Dermis blood vessel endothelial cell (primary cell): ENCODE measurements at places on chromosomes 16 and 17. TPM values are rescaled to one million over a fixed set of nuclear protein-coding genes. Genes with fewer than 3 reads are reported as not detected.

DNA sequence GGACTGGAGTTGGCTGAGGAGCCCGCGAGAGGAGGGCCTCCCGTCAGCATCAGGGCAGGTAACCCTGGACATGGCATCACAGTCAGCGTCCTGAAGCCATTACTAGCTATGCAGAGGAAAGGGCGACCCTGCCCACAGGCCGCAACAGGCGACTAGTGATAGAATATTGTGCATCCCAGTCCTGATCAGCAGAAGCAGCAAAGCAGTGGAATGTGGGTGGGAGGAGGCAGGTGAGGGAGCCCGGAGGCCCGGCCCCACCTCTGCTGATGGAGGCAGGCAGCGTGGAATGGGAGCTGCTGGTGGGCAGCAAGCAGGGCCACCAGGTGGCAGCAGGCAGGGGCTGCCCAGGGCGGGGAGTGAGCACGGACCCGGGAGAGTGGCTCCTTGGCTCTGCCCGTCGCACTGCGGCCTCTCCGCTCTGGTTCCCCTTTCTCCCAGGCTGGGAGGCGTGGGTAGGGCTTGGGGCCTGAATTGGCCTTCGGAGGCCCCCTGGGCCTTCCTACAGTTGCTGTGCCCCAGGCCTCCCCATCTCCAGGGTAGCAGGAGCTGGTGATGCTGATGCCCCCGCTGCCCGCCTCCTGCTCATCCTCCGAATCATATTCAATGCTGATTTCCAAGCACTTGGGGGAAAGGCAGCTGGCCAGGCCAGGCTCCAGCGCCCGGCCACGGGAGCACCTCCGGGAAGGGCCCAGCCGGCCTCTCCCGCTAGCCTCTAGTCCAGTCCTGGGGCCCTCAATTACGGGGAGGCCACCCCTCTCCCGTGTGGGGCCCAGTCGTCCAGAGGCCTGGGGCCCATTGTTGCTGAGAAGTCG, 20.2 kb downstream of the TSPOAP1 start:
- DNase-seq, result peak; percentile 49

The ZNF319 gene
- total RNA-seq, result 3.4 and 6.0 TPM in 2 replicates

DNA sequence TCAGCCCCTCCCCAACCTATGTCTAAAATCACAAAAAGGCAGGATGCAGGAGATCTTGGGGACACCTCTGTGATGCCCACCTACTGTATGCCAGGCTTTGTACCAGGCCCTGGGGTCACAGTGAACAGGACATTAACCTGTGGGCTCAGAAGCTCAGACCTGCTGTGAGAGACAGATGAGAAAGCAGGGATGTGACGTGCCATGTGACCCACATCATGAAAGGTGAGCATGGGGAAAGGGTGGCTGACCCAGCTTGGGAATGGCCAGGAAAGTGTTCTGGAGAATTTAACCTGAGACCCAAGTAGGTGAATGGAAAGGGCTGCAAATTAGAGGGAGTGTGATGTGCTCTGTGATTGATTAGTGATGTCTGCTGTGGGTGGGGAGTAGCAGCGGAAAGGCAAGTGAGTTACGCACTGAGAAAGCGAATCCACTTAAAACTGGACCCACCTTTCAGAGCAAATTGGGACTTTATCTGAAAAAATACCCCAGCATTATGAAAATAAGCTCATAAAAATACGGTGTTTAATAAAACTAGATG, 132.2 kb downstream of the IRF8 start:
- no peak for DNase-seq

- no peak for DNase-seq
These were observed 261.9 kb upstream of the FOXF1 start for GRCh38 chr16:86248310-86248905.

DNA sequence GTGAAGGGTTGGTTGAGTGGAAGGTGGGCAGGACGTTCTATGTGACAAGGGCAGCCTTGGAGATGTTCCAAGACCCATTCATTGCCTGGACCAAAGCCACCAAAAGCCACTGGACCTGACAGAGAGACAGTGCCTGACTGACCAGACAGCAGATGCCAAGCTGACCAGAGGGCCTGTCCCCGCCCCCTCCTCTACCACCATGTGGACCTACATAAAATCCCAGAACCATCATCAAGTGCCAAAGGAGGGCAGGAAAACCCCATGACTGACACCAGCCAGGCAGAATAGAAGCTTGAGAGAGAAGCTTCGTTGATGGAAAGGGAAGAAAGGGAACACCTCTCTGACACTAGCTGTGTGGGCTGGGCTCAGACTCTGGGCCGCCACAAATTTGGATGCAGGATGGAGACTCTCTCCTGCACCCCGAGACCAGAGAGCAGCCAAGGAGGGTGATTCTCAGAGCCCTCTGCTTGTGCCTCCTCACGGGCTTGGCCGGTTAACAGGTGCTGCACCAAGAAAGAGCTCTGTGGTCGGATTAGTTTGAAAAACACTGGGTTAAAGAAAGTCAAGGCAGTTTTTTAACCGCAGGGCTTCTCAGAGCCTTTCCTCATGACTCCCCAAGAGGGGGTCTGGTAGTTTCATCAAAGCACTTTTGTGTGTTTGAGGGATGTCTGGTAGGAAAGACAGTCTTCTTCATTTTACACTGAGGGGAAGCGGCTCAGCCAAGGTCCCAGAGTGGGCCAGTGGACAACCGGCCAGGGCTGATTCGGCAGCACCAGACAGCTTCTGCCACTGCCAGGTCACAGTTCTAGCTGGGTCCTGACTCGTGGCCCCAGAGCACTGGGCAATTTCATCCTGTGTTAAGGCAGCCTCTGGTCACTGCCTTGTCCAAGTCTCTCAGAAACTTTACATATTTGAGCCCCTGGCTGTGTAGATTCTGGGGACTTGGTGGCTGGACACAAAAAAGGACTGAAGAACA, 1.7 kb downstream of the TNFRSF13B start:
- DNase-seq, result no peak

- DNase-seq, result no peak
These were observed 8.3 kb upstream of the RBFOX3 start for GRCh38 chr17:79619196-79619595.

DNA sequence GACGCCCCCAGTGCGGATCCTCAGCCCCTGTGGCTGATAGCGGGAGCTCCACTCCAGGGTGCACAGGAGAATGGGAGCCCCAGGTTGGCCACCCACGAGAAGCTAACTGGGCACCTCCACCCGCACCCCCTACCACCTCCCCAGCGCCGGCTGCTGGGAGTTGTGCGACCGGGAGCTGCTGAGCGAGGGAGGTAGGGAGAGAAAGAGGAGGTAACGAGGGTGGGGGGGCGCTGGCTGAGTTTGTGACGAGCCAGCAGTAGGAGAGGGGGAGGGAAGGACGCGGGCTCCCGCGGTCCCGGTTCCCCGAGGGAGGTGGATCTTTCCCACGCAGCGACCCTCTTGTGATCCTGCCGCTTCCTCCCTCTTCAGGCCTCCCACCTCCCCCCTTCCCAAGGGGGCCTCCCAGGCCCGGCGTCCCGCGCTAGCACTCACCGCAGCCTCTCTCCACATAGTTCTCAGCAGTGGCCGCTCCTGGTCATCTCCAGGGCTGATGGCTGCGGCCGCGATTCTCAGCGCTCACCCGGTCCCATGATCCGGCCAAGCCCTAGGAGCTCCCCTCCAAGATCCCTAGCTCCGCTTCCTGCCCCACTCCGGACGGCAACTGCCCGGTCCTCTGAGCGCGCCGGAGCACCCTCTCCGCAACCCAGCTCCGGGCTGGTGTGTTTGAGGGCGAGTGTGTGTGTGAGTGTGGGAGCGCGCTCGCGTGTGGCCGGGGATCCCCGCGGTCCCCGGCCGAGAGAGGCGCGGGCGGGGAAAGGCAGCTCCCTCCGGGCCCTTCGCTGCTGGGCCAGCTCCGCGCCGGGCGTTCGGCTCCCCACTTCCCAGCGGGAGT, at the start of gene GRIN2A:
Gene GRIN2A, minus strand, starts transcription at position 207 of the 832 bp plus-strand sequence. CDS start 2,017 bp downstream, outside the sequence.
- DNase-seq, result peak; percentile 1
